MCF 10A (cell line): ENCODE measurements at places on chromosomes 3 and 15. TPM values are rescaled to one million over a fixed set of nuclear protein-coding genes. Genes with fewer than 3 reads are reported as not detected.

GRCh38 chr3:183468424-183468823, 40.0 kb upstream of the MCF2L2 start:
- no peak for DNase-seq

DNA sequence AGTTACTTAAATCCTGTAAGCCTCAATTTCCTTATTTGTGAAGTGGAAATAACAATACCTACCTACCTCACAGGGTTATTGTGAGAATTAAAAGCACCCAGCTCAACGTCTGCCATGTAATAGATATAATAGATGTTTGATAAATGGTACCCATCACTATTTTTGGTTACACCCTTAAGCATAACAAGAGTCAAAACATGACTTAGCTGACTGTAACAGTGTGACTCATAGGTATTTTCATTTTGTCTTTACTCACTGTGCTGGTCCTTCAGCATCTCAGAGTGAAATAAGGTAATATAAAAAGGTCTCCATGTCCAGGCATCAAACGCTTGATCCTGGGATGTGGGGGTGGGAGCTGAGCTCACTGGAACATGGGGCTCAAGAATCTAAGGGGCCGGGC, 3.1 kb downstream of the CPLX3 start:
- no peak for DNase-seq

Gene SNTN
- total RNA-seq = not detected in 2 replicates

Gene CEP19
- 1.8 and 3.2 TPM in 2 replicates for total RNA-seq

- DNase-seq = no peak
Measured at GRCh38 chr15:63475707-63476106, 28.7 kb upstream of the USP3 start.

Gene PLXNA1
- 42.1 and 48.4 TPM in 2 replicates for total RNA-seq

Gene ANXA2
- 3,317 and 3,451 TPM in 2 replicates for total RNA-seq
